ENCODE measurements at places on chromosomes 3 and 15.
A peak's percentile ranks its signal among the peaks of the same experiment; 100 is the strongest.

DNA sequence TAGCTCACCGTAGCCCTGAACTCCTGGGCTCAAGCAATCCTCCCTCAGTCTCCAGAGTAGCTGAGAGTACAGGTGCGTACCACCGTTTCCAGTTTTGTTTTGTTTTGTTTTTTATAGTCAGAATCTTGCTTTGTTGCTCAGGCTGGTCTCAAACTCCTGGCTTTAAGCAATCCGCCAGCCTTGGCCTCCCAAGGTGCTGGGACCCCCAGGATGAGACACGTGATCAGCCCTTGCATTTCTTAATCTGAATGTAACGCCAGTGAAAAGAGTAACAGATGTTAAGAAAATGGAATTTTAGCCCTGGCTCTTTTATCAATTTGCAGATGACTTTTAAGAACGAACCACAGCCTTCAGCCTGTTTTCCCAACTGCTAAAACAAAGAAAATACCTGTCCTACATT is 451.3 kb downstream of the SHQ1 start:
- DNase-seq: no peak

DNA sequence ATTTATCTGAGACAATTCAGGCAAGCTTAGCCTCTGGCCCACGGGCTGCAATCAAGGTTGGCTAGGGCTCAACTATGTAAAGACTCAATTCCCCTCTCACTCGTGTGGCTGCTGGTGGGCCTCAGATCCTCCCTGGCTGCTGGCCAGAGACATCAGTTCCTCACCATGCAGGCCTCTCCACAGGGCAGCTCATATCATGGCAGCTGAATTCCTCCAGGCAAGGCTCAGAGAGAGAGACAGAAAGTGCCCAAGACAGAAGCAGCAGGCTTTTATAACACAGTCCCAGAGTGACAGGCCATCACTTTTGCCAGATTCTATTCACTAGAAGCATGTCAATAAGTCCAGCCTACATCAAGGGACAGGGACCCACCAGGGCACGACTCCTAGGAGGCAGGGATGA is 63.2 kb downstream of the XXYLT1 start:
- no peak for DNase-seq

DNA sequence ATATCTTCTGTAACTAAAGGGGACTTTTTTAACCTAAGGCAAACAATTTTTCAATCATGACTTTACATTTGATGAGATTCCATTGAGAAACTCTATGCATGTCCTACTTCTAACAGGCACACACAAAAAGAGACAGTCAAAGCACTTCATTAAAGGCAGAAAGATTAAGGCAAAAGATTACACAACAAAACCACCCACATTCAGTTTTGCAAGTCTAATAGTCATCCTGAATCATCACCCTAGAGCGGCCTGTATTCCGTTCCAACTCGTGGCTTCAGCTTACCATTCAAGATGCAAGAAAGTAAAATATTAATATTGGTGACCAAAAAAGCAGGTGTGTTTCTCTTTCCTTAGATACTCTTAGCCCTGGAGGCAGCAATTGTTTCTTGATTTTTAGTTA is 205.9 kb downstream of the P3H2 start:
- peak; percentile 91 for DNase-seq

DNA sequence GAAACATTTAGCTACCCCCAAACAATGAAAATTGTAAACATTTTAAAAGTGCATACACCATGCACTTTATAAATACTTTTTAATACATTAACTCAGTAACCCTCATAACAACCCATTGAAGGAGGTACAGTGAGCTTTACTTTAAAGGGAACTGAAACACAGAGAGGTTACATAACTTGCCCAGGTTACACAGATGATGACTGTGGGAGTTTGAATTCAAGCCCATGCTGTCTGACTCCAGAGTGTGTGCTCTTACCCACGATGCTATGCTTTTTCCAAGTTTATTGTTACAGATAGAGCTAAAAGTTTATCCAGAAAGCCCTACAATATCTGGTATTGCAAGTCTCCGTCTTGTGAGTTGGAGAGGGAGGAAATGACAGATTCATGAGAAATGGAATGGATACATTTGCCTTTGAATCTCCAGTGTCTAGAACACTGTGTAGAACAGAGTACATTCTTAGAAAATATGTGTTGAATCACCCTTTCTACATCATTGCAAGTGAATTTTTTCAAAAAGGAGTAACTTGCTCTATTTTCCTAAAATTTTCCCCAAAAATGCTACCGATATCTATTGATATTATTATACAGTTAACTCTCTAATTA is 428.3 kb downstream of the NAALADL2 start:
- no peak for DNase-seq

GRCh38 chr15:50556642-50557371 is 10.3 kb upstream of the USP50 start:
- no peak for DNase-seq

DNA sequence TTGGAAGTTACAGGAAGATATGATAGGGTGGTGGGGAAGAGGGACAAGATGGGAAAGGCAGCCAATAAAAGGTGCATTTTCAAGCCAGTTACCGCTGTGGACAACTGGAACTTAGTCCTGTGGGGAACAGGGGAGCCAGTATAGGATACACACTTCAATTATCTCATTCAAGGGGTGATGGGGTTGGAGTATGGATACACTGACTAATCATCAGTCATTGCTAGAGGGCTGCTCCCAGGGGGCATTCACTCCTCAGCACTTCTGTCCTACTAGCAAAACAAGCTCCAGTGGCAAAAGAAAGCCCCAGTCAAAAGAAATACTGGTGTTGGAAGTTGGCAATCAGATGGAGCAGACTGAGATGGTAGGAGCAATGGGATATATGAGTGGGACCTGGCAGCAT is 183.4 kb upstream of the GADL1 start:
- peak; percentile 39 for DNase-seq

- no peak for DNase-seq
These were observed 130.5 kb upstream of the BFSP2 start for GRCh38 chr3:133269393-133269792.

- no peak for DNase-seq
These were observed 97.8 kb downstream of the RPL22L1 start for GRCh38 chr3:170772175-170772574.

DNA sequence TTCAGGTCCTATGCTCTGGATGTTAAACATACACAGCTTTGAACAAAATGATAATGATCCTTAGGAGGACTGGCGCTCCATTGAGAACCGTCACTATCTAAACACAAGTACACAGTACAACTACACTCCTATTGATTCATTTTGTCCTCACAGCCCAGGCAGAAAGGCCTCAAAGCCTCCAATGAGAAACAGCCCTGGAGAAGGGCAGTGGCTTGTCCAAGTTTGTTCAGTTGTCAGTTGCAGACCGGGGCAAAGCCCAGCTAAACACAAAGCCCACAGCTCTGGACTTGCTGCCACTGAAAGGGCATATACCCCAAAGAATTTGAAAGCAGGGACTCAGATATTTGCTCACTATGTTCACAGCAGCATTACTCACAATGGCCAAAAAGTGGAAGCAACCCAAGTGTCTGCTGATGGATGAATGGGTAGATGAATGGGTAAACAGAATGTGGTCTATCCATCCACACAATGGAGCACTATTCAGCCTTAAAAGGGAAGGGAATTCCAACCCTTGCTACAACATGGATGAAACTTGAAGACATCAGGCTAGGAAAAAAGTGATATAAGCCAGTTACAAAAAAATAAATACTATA is 34.7 kb downstream of the NUP210 start:
- DNase-seq: no peak

DNA sequence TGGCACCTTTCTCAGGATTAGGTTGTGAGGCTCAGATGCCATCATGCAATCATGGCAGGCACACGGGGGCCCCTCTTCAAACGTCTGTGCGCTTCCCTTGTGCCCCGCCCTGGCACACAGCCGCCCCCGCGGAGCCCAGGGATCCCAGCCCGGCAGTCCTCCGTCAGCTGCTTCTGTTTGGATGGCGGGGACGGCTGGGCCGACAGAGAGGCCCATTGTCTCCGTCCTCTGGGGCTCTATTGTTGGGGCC is 849 bp upstream of the HDAC11 start:
- DNase-seq: peak; percentile 24

- no peak for DNase-seq
These were observed 94.0 kb downstream of the ETFA start for GRCh38 chr15:76217029-76217881.

GRCh38 chr15:41104234-41104633 is 11.8 kb downstream of the INO80 start:
- DNase-seq: no peak

DNA sequence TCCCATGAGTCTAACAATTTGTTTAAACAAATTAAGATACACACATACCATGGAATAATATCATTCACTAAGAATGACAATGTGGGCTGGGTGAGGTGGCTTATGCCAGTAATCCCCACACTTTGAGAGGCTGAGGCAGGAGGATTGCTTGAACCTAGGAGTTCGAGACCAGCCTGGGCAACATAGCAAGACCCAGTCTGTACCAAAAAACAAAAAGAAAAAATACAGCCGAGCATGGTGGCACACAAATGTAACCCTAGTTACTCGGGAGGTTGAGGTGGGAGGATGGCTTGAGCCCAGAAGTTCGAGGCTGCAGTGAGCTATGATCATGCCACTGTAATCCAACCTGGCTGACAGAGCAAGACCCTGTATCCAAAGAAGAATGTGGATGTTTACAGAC is 4.0 kb upstream of the ZNF710 start:
- DNase-seq: no peak

DNA sequence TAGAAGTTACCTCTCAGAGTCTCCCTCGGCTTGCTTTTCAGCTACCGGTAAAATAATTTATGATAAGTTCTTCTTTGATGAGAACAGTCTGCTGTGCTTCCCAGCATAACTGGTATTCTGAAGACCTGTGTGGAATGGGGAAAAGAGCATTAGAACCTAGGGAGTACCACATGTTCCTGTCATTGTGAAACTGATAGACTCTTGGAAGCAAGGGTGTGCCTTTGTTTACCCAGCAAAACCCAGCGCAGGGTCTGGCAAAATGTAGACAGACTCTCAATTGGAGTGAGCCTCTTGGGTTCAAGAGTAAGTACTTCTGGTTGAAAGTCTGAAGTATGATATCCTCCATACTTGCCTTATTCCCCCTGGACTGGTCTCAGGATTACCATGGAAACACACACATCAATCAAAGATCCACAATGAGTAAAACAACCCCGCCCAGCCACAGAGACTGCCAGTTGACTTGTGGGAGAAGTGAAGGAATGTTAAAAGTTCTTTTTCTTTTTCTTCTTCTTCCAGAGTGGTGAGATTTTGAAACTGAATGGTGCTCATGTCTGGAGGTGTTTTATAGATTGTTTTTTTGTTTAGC is 652.4 kb upstream of the NAALADL2 start:
- DNase-seq: no peak

- no peak for DNase-seq
These were observed 94.4 kb downstream of the DNAJB8 start for GRCh38 chr3:128372281-128372680.
